ENCODE measurements at places on chromosomes 12 and 14.
A peak's percentile ranks its signal among the peaks of the same experiment; 100 is the strongest.

DNA sequence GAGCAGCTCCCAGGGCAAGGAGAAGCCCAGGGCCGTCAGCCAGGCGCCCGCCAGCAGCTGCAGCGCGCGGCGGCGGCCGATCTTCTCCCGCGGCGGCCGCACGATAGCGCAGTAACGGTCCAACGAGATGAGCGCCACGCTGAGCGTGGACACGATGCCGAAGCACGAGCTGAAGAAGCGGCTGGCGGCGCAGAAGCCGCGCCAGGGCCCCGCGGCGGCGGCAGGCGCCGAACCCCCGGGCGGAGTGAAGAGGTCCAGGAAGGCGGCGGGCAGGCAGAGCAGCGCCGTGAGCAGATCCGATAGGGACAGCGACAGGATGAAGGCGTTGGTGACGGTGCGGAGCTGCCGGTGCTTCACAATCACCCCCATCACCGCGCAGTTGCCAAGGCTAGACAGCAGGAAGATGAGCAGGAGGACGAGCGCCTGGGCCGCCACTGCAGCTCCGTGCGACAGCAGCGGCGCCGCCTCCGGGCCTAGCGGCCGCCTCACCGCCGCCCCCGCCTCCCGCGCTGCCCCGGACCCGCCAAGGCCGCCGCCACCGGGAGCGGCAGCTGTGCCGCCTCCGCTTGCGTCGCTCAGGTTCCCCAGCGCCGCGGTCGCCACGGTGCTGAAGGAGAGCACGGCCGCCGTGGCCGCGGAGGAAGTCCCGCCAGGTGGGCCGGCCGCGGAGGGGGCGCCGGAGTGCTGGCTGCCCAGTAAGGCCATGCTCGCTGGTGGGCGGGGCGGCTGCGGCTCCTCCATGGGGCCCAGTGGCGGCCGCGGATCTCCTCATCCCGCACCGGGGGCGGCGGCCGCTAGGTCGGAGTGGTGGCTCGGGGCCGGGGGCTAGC lies 479 bp downstream of the GPR135 start:
- DNase-seq, result peak; percentile 43

GRCh38 chr12:119602734-119603094 lies 9.1 kb downstream of the TMEM233 start:
- DNase-seq, result no peak

- no peak for DNase-seq
Measured at GRCh38 chr12:54301428-54302048, 723 bp upstream of the NFE2 start.

- DNase-seq, result no peak
Measured at GRCh38 chr12:46942579-46942978, 116.8 kb upstream of the SLC38A4 start.

- no peak for DNase-seq
Measured at GRCh38 chr12:117686210-117686609, 282.6 kb downstream of the KSR2 start.

GRCh38 chr12:128137140-128137539 lies 129.8 kb upstream of the TMEM132C start:
- no peak for DNase-seq

All from stimulated activated CD8-positive, alpha-beta memory T cell treated with anti-CD3 and anti-CD28 coated beads, Interleukin-12 subunit alpha, Interleukin-12 subunit beta, amount 100 ng/mL, for 4 hours (primary cell).